Heart left ventricle (tissue), 16 donors: ENCODE measurements at places on chromosomes 16 and 17. TPM values are rescaled to one million over a fixed set of nuclear protein-coding genes. Genes with fewer than 3 reads are reported as not detected.

DNA sequence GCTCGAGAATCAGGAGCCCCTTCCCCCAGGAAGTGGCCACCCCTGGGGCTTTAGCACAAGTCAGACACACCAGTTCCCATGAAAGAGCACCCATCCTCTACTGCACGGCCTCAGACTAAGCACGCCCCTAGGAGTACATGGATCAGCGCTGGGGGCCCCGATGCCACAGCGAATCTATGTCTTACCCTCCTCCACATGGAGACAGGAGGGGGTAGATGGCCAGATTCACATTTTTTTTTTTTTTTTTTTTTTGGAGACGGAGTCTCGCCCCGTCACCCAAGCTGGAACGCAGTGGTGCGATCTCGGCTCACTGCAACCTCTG is 3.2 kb upstream of the EXOSC6 start:
- peaks cover 78% of the 10 kb centered on the region for H3K36me3 ChIP-seq
- DNase-seq, result no peak
- H3K4me3 ChIP-seq, result no peak overlapping the region
- H3K4me1 ChIP-seq, result no peaks in the 10 kb centered on the region
- H3K27me3 ChIP-seq, result no peaks in the 10 kb centered on the region
- no peak overlapping the region for H3K27ac ChIP-seq

Gene C17orf50
- not detected for total RNA-seq

Gene TBC1D3B
- 1.1 TPM for total RNA-seq

Gene CARD14
- 0.44 TPM for total RNA-seq

Gene OR3A3
- not detected for total RNA-seq

- no peaks in the 10 kb centered on the region for H3K27me3 ChIP-seq
- no peaks in the 10 kb centered on the region for H3K36me3 ChIP-seq
- peaks cover 27% of the 10 kb centered on the region for H3K4me1 ChIP-seq
These were observed 21.1 kb upstream of the METRNL start for GRCh38 chr17:83058266-83058798.

DNA sequence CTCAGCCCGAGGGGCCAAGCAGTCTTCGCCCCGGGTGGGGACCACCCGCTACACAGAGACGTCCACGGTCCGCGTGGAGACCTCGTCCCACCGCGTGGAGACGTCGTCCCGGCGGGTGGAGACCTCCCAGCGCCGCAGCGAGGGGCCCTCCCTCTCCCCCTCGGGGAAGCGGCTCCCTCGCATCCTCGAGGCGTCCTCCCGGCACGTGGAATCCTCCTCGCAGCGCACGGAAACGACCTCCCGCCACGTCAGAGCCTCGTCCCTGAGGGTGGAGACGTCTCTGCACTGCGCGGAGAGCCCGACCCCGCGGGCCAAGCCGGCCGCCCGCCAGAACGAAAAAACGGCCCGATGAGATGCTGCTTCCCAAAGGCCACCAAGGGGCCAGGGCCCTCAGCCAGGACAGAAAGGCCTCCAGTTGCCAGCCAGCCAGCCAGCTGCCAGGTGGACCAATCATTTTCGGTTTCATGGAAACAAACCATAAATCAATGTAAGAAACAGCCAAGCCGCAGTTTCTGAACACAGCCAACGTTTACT is 424 bp downstream of the C17orf100 start:
- peaks cover 18% of the 10 kb centered on the region for H3K4me1 ChIP-seq
- peaks cover 16% of the 10 kb centered on the region for H3K27me3 ChIP-seq
- H3K36me3 ChIP-seq, result peaks cover 28% of the 10 kb centered on the region
- peak overlapping the region; percentile 78 for H3K27ac ChIP-seq

GRCh38 chr16:21618281-21618680 is 18.9 kb downstream of the METTL9 start:
- no peak overlapping the region for H3K27ac ChIP-seq
- H3K4me1 ChIP-seq, result no peaks in the 10 kb centered on the region
- no peak overlapping the region for H3K4me3 ChIP-seq
- H3K27me3 ChIP-seq, result no peaks in the 10 kb centered on the region
- no peak for DNase-seq

DNA sequence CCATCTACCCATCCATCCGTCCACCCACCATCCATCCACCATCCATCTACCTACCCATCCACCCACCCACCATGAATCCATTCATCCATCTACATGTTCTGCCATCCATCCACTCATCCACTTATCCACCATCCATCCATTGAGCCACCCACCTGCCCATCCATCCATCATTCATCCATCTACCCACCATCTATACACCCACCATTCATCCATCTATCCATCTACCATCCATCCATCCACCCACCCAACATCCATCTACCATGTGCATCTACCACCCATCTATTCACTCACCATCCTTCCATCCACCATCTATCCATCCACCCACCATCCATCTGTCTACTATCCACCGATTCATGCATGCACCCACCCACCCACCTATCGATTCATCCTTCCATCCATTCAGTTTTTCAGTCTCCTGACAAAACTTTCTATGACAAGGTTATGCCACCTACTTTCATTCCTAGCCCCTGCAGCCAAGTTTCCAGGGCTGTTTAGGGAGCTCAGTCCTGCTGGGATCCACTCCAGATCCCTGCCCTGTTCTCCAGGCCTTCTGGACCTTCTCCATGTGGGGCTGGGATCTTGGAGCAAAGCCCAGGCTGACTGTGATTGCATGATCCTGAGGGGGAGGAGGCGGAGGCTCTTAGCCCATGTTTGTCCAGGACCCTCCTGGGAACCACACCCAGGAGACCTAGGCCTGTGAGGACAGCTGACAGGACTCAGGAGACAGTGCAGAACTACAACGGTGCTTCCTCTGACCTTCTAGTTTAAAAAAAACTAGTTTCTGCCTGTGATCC is 27.4 kb downstream of the BCO1 start:
- peaks cover 13% of the 10 kb centered on the region for H3K4me1 ChIP-seq
- H3K27me3 ChIP-seq, result no peaks in the 10 kb centered on the region
- peak; percentile 88 for DNase-seq
- no peak overlapping the region for H3K4me3 ChIP-seq

Gene CDK3
- 0.46 TPM for total RNA-seq

Gene ACE
- 10.7 TPM for total RNA-seq

Gene RNF222
- total RNA-seq, result not detected

DNA sequence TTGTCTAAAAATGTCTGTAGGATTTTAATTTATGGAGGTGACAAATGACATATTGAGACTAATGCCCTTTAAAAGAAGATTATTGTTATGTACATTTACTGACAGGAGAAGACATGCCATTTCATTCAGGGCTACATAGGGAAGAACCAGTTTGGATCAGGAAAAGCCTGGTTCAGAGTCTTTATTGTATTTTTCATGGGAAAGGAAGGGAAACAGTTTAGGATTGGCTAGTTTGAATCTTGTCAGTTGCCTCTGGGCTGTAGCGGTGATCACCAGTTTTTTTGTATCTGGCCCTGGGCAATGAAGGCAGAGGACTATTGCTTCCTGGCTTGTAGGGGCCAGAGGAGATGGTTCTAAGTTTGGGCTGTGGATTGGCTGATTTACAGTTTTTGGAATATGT is 31.8 kb downstream of the NSRP1 start:
- DNase-seq, result no peak
- H3K4me3 ChIP-seq, result no peak overlapping the region
- peaks cover 7% of the 10 kb centered on the region for H3K36me3 ChIP-seq
- H3K4me1 ChIP-seq, result peaks cover under 1% of the 10 kb centered on the region
- H3K27me3 ChIP-seq, result no peaks in the 10 kb centered on the region

Gene CMTM1
- total RNA-seq, result 0.67 TPM

DNA sequence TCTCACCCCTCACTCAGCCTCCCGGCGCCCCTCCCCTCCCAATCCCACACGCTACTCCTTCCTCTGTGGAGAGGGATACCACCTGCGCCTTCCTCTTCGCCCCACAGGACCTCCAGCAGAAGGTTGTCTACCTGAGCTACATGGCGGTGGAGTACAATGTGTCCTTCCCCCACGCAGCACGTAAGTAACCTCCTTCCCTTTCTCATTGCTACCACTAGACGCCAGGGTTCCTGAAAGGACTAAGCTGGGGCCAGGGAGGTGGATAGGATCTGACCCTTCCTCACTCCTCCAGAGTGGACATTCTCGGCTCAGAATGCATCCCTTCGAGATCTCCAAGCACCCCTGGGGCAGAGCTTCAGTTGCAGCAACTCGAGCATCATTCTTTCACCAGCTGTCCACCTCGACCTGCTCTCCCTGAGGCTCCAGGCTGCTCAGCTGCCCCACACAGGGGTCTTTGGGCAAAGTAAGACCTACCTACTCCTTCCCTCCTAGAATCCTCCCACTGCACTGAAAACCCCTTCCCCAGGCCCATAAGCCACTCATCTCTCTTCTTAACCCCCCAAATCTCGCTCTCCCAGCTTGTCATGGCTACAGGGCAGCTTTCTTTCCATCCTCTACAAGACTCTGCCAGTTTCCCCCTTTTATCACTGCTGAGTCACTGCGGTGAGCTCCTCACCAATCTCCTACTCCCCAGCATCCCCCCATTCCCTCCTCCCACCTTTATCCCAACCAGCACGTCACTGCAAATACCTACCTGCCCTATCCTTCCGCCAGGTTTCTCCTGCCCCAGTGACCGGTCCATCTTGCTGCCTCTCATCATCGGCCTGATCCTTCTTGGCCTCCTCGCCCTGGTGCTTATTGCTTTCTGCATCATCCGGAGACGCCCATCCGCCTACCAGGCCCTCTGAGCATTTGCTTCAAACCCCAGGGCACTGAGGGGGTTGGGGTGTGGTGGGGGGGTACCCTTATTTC is 1.5 kb downstream of the CD68 start:
- H3K27ac ChIP-seq, result no peak overlapping the region
- H3K36me3 ChIP-seq, result peaks cover 34% of the 10 kb centered on the region
- H3K4me1 ChIP-seq, result peaks cover 65% of the 10 kb centered on the region
- no peak overlapping the region for H3K4me3 ChIP-seq
- no peaks in the 10 kb centered on the region for H3K27me3 ChIP-seq

DNA sequence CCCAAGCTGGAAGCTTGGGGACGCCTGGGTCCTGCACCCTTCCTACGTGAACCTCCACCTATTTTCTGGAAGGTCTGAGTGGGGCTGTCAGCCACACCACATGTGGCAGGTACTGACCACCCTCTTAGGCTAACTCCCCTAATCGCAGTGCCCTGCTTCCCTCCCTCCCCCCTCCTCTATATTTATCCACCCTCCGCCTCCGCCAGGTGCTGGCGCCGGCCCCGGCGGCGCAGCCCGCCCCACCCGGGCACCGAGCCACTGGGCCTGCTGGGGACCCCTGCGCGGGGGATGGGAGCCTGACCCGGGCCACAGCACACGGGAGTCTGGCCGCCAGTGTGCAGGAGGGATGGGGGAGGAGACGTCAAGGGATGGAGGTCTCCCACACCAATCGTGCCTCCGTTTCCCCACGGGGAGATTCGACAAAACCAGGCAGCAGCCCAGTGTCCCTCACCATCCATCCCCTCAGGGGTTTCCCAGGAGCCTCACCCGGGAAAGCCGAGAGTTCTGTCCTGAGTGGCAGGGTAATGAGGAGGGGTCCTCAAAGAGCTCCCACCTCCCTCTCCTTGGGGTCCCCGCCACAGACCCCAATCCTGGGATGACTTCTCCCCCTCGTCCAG is 1.3 kb downstream of the PLEKHH3 start:
- peaks cover 39% of the 10 kb centered on the region for H3K4me1 ChIP-seq
- peaks cover 31% of the 10 kb centered on the region for H3K36me3 ChIP-seq
- H3K4me3 ChIP-seq, result peak overlapping the region; percentile 96

DNA sequence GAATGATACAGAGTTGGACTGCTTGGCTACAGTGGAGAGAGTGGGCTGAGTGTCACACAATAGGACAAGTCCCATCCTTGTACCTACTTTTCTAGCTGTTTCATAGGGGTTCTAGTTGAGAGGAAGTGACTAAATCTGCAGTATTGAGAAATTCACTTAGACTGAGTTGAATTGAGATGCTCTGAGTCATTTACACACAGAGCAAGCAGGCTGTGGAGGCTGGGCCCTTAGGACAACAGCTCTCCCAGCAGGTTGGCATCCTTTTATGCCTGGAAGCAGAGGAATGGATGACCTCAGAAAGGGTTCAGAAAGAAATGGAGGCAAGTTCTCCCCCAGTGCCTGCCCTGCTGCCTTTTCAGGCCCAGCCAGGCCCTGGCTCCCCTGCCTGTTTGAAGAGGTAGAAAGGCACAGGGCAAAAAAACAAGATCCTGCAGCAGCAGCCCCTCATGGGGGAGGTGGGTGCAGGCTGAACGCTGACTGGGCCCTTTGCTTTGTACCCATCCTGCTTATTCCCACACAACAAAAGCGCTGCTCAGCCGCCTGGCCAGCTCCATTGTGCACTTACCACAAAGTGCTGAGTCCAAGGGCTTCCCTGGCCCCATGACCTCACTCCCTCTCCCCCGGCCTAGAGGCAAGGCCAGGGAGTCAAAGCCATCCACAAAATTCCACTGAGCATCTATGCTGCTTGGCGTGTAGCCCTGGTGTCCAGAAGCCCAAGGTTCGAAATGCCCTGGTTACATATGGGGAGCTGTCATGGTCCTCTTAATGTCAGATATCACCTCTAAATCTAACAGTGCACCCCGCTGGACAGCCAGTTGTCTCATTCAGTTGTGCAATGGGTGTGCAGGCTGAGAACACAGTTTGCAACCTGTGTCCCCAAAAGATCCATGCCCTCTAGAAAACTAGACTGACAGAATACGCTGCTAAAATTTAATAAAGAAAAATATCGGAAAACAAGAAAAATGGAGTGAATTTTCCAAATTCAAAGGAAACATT is 5.4 kb upstream of the CRYBA1 start:
- DNase-seq, result peak; percentile 31
- no peaks in the 10 kb centered on the region for H3K36me3 ChIP-seq
- no peak overlapping the region for H3K27ac ChIP-seq
- H3K27me3 ChIP-seq, result no peaks in the 10 kb centered on the region

- H3K4me3 ChIP-seq, result peak overlapping the region; percentile 84
- no peaks in the 10 kb centered on the region for H3K27me3 ChIP-seq
- H3K36me3 ChIP-seq, result no peaks in the 10 kb centered on the region
- DNase-seq, result no peak
- no peak overlapping the region for H3K27ac ChIP-seq
- no peaks in the 10 kb centered on the region for H3K4me1 ChIP-seq
These were observed 498 bp downstream of the PKMYT1 start for GRCh38 chr16:2979669-2980226.

DNA sequence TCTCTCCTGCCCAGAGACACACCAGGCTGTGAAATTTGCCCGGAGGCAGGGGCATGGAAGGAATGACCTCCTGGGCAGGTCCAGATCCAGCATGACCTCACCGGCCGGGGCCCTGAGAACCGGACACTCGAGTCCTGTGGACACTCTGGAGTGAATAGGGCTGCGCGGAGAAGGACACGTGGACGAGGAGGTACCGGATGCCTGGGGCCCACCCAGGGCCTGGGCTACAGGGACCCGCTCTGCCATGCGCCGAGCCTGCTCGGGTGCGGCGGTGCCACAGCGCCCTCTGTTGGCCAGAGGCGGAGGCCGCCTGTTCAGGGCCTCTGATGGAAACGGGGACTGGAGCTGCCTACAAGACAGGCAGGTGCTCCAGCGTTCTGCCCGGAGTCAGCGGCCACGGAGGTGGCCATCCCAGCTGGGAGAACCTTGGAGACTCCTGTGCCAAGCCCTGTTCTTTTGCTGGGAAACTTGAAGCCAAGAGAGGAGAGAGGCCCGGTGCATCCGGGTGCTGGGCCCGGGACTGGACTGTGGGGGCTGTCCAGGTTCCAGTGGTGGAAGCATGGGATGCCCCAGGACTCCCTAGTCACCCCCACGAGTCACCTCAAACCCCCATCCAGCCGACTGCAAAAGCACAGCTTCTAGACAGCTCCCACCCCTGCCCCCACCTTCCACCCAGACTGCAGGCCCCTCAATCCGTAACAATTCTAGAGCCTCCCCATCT is 19.3 kb upstream of the NXPH3 start:
- no peaks in the 10 kb centered on the region for H3K36me3 ChIP-seq
- H3K27me3 ChIP-seq, result no peaks in the 10 kb centered on the region
- peak; percentile 73 for DNase-seq
- H3K4me1 ChIP-seq, result peaks cover 3% of the 10 kb centered on the region
- H3K27ac ChIP-seq, result no peak overlapping the region
